ENCODE measurements at places on chromosomes 6 and 20.
A peak's percentile ranks its signal among the peaks of the same experiment; 100 is the strongest.

- H3K27me3 ChIP-seq, result no peaks in the 10 kb centered on the region
- H3K4me3 ChIP-seq, result no peak overlapping the region
- no peaks in the 10 kb centered on the region for H3K4me1 ChIP-seq
- no peak overlapping the region for H3K27ac ChIP-seq
Measured at GRCh38 chr6:77124604-77125003, 338.7 kb downstream of the HTR1B start.

GRCh38 chr6:11414176-11414963, 123.2 kb upstream of the TMEM170B start:
- H3K4me1 ChIP-seq, result peaks cover 21% of the 10 kb centered on the region
- no peak overlapping the region for H3K4me3 ChIP-seq
- peak; percentile 57 for DNase-seq
- no peaks in the 10 kb centered on the region for H3K36me3 ChIP-seq

DNA sequence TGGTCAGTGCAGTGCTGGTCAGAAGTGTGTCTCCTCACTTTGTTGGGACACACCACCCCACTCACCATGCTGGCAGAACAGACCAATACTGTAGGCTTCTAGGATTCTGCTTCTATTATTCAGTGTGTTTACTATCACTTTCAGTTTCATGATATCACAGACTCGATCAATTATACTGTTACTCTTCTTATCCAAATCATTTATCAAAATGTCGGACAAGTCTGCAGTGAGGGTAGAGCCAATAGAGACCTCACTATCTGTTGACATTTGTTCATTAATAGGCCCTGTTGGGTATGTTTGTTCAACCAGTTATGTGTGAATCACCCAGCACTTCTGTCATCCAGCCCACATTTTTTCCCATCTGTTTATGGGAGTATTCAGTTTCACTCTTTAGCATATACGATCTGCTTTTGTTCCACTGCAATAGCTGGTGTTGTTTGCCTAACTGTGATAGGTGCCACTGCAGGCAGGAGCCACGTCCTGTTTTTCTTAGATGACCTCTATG, 140.1 kb downstream of the NRN1 start:
- H3K27me3 ChIP-seq, result peaks cover 4% of the 10 kb centered on the region
- no peaks in the 10 kb centered on the region for H3K36me3 ChIP-seq
- no peaks in the 10 kb centered on the region for H3K4me1 ChIP-seq
- H3K27ac ChIP-seq, result no peak overlapping the region
- DNase-seq, result no peak
- no peak overlapping the region for H3K4me3 ChIP-seq

- H3K4me3 ChIP-seq, result no peak overlapping the region
- no peak overlapping the region for H3K27ac ChIP-seq
- no peaks in the 10 kb centered on the region for H3K27me3 ChIP-seq
- no peaks in the 10 kb centered on the region for H3K36me3 ChIP-seq
- peaks cover 5% of the 10 kb centered on the region for H3K4me1 ChIP-seq
Measured at GRCh38 chr20:50595433-50595895, 85.3 kb downstream of the PTPN1 start.

DNA sequence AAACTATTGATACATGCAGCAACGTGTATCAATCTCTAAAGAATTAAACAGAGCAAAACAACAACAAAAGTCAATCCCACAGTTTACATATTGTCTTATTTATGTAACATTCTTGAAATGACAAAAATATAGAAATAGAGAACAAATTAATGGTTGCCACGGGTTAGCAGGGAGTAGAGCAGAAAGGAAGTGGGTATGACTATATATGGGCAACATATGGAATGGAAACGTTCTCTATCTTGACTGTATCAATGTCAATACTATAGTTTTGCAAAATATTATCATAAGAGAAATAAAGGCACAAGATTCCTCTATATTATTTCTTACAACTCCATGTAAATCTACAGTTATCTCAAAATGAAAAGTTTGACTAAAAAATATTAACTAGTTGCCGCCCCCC, 12.8 kb downstream of the AK9 start:
- H3K4me3 ChIP-seq, result no peak overlapping the region
- H3K27ac ChIP-seq, result no peak overlapping the region
- no peaks in the 10 kb centered on the region for H3K36me3 ChIP-seq
- DNase-seq, result no peak
- no peaks in the 10 kb centered on the region for H3K4me1 ChIP-seq

GRCh38 chr20:44384423-44385027, 29.0 kb downstream of the HNF4A start:
- no peaks in the 10 kb centered on the region for H3K36me3 ChIP-seq
- H3K4me1 ChIP-seq, result peaks cover 21% of the 10 kb centered on the region
- peak; percentile 54 for DNase-seq

DNA sequence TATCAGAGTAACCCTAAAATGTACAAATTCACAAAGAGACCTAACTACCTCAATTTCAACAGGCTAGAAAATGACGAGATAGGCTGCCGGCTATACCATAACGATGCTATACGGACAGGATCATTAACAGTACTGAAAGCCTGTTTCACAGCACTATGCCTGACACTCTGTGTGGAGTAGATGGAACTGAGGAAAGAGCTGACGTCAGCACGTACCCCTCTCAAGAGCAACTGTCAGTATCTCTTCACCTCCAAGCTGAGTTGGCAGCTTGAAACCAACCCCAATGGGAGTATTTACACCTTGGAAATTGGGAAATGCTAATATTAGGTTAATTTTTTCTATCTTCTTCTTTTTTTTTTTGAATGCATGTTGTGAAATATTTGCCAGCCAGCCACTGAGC, 53.6 kb downstream of the HUS1B start:
- no peak overlapping the region for H3K27ac ChIP-seq
- H3K4me3 ChIP-seq, result no peak overlapping the region
- H3K4me1 ChIP-seq, result no peaks in the 10 kb centered on the region
- DNase-seq, result no peak
- no peaks in the 10 kb centered on the region for H3K27me3 ChIP-seq
- H3K36me3 ChIP-seq, result no peaks in the 10 kb centered on the region

Measured in HCT116 (cell line).